CD4-positive, alpha-beta T cell treated with Interleukin-12 subunit alpha and Interleukin-12 subunit beta, for 1 hour (primary cell): ENCODE measurements at places on chromosomes 2 and 18.

DNA sequence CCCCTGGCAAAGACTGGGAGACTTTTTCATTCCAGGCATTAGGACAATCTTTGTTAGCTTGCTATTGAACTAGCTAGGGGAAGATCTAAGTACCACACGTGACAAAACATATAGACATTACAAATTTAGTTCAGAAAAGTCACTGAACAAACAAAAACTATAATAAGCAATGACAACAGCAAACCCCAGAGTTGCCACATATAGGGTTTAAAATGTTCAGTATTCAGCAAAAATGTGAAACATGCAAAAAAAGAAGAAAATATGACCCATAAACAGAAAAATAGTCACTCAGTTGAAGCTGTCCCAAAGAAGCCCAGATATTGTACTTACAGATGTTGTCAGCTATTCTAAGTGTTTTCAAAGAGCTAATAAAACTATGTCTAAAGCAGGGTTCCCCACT, 431.1 kb upstream of the CDH2 start:
- no peak for DNase-seq

- no peak for DNase-seq
These were observed 85.7 kb downstream of the SMC6 start for GRCh38 chr2:17667898-17668297.

GRCh38 chr2:61854564-61855317, 881 bp upstream of the FAM161A start:
- DNase-seq: peak; percentile 96

- peak; percentile 40 for DNase-seq
These were observed 59.8 kb upstream of the SLC38A11 start for GRCh38 chr2:165015052-165015642.

DNA sequence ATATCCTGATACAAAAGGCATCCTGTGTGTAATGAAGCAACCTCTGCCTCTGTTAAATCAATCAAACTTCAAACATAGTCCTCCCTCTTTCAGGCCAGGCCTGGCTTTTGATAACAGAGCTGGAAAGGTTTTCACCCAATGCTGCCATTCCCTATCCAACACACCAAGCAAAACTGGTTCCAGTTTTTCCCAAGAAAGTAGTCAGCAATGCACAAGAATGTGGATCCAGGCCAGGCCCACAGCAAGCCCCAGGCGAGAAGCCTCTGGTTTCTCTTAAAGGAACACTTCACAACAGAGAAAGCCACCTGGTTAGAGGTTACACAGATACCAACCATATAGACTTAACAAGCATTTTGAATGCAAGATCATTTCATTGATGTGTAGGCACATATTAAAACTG, 49.2 kb upstream of the CCDC150 start:
- DNase-seq: no peak

DNA sequence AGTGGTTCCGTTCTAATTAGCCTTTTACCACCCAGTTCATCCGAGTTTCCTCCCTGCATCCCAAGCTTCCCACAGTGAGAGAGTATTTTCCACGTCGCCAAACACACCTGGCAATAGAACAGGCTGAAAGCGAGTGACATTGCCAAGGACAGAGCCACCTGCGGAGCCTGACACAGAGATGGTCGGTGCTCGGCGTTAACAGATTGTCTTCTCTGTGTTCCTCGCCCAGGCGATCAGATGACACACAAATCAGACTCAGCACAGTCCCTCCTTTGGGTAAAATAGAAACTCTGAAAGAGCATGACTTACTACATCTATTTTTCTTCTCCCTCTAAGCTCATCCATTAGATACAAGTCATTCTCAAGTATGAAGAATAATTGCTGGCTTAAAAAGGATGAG, 107.7 kb downstream of the CD226 start:
- no peak for DNase-seq

DNA sequence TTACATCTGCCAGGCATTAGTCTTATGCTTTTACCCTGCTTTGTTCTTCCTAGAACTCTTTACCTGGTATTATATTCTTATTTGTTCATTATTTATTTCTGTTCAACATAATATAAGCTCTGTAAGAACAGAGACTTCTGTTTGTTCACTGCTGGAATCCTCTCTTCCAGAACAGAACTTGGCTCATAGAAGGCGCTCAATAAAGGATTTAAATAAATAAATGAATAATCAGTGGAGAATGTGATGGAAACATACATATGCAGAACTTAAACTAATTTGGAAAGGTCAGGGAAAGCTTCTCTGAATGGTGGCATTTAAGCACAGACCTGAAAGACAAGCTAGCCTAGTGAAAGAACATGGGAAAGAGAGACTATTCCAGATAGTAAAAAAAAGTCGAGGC, 24.3 kb downstream of the NCKAP1 start:
- no peak for DNase-seq

DNA sequence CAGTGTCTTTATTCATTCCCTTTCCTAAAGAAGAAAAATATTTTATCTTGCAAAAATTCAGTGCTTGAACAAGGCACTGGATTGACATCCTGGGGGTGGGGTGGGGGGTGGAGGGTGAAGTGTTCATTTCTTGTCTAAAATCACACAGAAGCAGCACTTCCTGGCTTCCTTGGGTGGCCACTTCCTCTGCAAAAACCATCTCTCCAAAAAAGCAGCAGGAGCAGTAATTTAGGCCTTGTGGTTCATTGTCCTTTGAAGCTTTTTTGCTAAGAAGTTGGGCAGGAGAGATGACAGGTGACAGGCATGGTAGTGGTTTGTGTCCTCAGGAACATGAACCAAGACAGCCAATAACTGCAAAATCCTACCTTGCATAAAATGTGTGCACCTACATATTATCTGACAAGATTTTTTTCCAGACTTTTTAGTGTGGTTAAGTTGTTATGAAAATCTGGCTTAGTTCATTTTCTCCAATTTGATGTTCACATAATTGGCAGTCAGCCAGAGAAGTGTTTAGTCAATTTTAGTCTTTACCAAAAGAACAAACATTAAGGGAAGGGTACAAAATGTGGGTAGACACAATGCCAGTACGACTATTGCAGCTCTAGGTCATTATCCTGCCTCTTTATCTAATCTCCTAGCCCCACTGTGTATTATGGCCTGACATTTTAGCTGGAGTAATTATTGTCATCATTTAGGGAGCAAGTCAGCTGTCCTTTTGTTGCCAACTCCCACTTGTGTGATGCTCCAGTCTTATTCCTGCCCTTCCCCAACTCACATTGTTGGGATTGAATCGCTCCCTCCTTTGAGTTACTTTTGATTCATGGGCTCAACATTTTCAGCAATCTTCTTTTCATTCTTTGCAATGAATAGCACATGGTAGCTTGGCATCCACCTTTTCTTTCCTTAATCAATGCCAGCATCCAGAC, 177.2 kb downstream of the MYO3B start:
- no peak for DNase-seq

DNA sequence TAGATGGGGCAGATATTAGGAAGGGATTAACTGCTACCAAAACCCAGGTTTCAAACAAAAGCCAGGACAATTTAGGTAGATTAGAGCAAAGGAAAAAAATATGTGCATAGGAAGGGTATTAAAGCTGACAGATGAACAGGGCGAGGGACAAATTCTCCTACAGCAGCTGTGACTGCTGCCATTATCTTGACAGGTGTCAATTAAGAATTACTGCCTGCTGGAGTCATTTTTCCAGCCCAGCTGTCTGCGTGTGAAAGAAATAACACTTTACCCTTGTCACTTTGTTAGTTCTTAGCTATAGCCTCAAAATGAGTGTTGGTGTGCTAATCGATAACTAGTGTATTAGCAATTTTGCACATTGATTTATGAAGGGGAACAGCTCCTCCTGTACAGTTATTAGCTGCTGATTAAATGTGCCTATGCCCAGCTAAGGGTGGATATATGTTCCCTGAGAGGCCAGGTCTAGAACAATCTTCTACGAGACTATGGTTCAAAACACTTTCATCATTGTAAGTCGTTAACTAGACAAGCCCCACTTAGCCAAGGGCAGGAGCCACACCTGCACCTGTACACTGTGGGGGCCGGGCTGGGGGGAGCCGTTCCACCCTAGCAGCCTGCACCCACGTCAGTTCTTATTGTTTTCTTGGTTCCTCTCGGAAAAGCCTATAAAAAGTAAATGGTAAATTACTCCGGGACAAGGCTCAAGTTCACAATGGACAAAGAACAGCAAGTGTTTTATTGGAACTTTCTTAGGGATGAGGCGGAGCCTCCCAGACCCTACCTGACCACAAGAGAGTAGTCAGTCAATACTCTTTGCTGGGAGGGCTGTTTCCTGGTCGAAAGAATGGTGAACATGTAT, 7.7 kb downstream of the TSHZ1 start:
- no peak for DNase-seq

GRCh38 chr2:151716721-151717120, 17.6 kb downstream of the NEB start:
- DNase-seq: no peak

- no peak for DNase-seq
These were observed 9.2 kb downstream of the INHA start for GRCh38 chr2:219581346-219581745.

GRCh38 chr2:196927376-196928225, 1.1 kb upstream of the PGAP1 start:
- peak; percentile 59 for DNase-seq

DNA sequence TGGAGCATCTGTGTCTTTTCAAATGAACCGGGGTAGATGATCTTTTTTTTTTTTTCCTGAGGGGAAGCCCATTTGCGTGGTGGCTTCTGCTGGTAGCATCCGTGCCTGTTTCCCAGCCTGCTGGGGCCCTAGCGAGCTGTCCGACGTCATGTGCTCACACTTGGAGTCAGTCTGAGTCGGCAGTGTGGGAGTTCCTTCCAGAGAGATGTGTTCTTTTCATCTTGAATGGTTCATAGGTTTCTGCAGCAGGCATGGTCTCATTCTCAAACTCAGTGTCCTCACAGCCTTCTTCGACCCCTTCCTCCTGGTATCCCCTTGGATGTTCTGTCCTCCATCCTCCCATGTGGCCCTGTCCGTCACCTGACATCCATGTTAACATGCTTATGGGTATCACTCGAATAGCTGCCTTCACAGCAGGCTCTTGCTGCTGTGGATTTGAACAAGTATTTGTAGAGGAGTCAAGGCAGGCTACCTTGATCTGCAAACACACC, 51.0 kb downstream of the LDLRAD4 start:
- DNase-seq: no peak

- DNase-seq: no peak
These were observed 21.4 kb upstream of the MLPH start for GRCh38 chr2:237465515-237466148.

GRCh38 chr18:32010124-32010721, 8.4 kb upstream of the RNF125 start:
- DNase-seq: peak; percentile 6

DNA sequence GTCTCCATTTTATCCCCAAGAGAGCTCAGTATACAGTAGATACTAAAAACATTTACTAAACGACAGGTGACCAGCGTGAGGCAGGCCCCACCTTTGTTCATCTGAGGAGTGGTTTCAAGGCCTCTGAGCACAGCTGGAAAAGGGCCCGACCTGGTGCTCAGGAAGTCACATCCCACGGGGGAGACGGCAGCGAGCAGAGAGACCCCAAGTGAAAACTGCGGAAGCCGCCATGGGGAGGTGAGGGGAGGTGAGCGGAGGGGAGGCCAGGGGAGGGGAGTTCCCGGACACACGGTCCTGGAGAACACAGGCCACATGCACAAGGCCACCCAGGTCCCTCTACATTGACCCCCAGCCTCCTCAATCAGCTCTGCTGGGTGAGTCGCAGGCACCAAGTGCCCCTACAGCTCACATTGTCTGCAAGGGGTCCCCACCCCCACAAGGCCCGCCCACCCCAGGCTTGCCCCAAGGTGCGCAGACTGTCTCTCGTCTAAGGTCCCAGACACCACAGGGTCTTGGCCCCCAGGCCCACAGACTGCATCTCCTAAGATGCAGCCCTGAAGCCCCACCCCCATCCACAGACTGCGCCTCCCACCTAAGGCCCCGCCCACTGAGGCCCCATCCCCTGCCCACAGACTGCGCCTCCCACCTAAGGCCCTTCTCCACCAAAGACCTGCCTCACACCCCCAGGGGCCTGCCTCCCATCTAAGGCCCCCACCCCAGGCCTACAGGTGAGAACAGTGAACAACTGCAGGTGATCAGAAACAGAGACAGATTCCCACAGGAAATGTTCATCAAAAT, 19.1 kb downstream of the PARD6G start:
- DNase-seq: no peak

- DNase-seq: no peak
These were observed 140.3 kb downstream of the CYRIA start for GRCh38 chr2:16525265-16525887.

DNA sequence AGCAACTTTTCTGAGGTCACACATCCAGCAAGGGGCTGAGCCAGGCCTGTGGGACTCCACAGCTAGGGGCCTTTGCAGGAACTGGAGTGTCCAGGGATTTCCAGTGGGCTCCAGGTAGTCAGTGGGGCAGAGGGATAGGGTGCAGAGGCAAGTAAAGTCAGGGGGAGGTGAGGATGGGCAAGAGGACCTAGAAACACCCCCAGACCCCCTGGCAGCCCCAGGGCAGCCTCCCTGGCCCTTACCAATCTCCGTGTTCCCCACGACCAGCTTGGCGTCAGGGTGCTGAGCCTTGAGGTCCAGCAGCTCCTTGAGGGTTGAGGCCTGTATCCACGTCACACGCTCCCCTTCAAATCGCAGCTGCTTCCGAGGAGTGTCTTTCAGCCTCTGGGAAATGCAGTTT, 28.4 kb downstream of the XDH start:
- no peak for DNase-seq

- DNase-seq: no peak
These were observed 79.3 kb upstream of the MMADHC start for GRCh38 chr2:149666809-149667320.

DNA sequence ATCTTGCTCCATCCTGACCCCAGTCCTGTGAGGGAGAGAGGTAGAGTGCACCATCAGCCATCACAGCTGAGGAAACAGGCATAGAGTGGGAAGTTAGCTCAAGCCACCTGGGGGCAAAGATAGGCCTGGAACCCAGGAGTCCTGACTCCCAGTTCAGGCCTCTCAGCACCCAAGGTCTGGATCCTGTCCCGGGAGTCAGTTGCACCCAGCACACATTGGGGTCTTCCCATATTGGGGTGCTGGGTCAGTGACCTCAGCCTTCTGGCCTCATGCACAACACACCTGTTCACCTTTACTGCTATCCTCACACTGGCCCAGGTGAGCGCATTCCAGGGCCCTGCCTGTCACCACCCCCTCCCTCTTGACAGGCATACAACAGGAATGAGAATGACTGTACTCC, 24.7 kb downstream of the ST8SIA5 start:
- DNase-seq: no peak

DNA sequence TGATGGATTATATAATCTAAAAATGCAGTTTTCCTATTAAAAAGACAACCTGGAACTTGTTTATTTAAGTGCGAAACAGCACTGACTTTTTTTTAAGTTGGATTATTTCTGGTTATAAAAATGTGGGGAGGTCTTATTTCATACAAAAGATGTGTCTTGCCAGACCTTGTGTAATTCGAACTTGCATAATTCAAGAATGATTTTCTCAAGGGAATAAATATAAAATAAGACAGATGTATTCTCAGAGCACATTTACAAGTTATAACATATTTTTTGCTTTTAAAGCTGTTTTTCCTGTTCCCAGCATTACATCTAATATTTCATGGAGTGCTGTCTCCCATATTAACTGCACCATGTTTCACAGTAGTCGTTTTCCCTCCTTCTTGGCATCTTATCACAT, 263.1 kb downstream of the CDH20 start:
- no peak for DNase-seq
